Osteocyte (in vitro differentiated cells): ENCODE measurements at places on chromosomes 12 and 14. TPM values are rescaled to one million over a fixed set of nuclear protein-coding genes. Genes with fewer than 3 reads are reported as not detected.

DNA sequence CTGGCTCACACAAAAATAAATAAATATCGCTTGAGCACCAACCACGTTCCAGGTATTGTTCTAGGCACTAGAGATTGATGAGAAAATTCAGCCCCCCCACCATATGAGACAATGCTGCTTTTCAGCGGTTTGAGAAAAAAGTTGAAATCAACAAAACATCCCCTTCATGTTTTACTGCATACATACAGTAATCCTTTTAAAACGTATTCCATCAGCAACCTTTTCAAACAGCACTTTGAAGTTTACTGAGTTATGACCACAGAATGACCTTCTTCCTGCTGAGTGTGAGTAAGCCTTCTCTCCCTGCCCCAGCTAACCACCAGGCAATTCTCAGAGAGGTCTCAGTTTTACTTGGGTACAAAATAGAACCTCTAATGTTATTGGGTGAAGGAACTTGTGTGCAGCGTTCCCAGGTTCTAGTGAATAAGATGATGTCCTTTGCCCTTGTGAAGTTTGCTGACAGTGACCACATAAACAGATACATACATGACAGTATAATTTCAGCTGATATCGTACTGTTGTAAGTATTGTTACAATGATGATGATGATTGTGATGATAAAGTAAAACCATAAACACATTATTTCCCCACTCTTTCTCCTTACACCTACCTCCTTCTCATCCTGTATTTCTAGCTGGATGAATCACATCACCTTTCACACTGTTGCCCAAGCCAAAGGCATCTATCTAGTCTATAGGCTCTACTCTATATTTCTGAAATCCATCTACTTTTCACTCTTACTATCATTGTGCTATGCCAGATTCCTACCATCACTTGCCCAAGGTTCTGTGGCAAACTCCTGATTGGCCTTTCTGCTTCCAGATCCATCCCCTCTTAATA, 124.4 kb upstream of the KRR1 start:
- no peaks in the 10 kb centered on the region for H3K36me3 ChIP-seq
- H3K4me3 ChIP-seq = no peak overlapping the region
- no peaks in the 10 kb centered on the region for H3K27me3 ChIP-seq
- no peak for DNase-seq

The E2F7 gene
- 2.6 and 3.0 TPM in 2 replicates for total RNA-seq

DNA sequence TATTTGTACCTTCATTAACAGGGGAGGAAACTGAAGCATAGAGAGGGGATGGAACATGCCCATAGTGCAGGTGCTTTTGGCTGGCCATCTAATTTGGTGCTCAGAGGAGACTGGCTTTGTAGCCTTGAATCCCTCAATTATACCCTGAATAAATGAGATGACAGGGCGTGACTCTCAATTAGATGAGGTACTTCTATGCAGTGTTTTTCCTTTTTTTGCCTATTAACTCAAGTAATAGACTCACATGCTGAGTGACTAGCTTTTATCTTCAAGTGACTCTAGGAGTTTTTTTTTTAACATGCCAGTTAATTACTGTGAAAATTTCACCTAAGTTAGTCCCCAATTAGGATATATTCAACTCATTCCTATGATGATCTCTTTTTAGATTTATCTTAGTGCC, 243.7 kb downstream of the DACT1 start:
- no peak overlapping the region for H3K4me3 ChIP-seq
- no peak overlapping the region for H3K27ac ChIP-seq
- peaks cover 20% of the 10 kb centered on the region for H3K4me1 ChIP-seq
- H3K27me3 ChIP-seq = peaks cover 10% of the 10 kb centered on the region
- peaks cover 8% of the 10 kb centered on the region for H3K36me3 ChIP-seq

The RFX4 gene
- not detected in 2 replicates for total RNA-seq

The TMEM253 gene
- 1.2 TPM in 2 replicates for total RNA-seq
